CD4-positive, alpha-beta T cell treated with Interferon alpha-2 for 1 hour (primary cell): ENCODE measurements at places on chromosomes 4 and X.

DNA sequence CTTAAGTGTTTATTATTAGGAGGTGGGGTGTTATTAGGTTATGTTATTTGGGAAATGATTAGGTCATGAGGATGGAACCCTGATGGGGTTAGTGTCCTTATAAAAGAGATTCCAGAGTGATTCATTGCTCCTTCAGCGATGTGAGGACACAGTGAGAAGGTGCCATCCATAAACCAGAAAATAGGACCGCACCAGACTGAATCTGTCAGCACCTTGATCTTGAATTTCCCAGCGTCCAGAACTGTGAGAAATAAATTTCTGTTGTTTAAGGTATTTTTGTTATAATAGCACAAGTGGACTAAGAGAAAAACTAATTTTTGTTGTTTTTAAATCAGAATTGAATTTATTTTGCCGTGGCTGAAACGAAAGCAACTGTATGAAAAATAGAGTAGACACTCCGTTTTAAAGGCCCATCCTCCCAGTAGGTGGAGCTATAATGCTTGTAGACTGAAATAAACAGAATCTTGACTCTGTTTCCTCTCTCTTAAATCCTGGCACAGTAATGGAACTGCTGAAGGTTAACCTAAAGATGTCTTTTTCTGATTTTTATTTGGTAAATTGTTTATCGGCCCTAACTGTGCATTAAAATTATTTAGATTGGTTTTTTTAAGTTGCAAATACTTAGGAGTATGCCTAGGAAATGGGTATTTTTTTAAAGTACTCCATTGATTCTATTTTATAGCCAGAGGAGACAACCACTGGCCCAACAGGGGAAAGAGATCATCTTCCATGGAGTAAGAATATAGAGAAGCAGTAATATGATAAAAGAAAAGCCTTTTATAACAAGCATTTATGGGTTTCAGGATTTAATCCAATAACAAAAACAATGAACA is 133.2 kb upstream of the ADAMTS3 start:
- peak; percentile 50 for DNase-seq

DNA sequence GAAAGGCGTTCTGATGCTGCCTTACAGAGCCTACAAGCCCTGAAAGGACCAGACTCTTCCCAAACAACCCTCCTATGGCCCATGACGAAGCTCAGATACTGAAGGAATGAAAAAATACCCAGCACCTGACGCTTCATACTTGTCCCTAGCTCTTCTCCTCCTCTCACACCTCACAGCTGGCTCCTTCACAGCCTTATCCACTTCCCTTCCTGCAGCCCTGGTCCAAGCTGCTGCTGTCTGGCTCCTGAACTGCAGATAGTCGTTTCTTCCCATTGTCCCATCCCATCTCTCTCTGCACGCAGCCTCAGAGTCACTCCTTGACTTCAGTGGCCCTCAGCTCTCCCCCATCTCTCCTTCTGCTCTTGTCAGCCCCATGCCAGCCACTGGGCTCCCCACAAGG is 56.6 kb downstream of the FAM193A start:
- no peak for DNase-seq

DNA sequence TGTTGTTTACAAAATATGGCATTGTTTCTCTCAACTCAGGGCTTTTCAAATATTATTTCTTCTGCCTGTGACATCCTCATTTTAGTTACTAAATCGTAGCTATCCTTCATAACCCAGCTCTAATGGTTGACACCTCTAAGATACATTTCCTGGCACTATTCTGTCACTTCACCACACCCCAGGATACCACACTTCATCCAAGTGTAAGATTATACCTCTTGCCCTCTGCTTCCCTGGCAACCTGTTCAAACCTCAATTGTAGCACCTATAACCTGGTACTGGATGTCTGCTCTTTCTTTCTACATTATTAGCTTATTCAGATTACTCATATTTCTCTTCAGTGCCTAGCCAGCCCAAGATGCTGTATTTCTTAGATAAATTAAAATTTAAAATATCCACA is 175.7 kb upstream of the SPIN4 start:
- no peak for DNase-seq

DNA sequence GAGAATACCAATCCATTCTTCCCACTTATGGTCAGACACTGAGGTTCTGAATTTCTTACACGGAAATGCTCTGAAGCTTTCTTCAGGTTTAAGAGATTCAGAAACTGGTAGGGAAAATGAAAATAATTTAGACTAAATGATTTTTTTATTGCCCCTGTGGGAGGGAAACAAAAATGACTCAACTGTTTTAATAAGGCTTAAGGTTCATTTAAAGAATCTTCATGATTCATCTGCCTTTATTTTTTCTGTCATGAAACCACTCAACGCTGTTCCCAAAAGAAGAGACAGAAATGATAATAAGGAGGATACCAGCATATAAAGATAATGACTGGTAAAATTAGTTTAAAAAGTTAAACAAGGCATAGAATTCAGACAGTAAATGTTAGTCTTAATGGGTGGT is 39.3 kb upstream of the FAM47B start:
- DNase-seq: no peak

GRCh38 chr4:151403656-151404055 is 5.3 kb upstream of the FHIP1A start:
- no peak for DNase-seq

DNA sequence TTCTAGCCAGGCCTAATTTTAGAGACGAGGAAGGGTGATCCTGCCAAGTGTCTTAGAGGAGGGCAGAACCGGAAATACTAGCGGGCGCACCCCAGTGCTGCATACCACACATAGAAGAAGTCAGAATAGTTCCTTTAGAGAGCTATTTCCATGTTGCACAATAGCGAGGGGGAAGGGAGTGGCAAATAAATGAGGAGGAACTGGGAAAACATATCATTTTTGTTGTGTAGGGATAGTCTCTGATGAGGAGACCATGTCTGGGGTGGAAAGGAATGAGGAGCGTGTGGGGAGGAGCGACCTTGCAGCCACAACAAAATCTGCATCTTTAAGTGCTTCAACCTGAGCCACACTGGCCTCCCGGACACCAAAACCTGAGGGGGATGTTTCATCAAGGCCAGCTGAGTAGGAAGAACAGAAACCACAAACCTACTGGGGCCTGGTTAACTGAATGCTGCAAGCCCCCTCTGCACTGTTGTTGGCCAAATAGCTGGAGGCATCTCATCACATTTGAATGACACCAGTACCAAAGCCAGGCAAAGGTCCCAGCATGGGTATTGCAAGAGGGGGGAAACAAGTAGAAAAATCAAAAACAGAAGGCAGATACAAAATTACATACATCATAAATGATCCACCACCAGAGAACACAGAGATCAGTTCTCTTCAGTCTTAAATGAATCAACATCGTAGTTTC is 26.7 kb upstream of the C1QTNF7 start:
- DNase-seq: peak; percentile 35

DNA sequence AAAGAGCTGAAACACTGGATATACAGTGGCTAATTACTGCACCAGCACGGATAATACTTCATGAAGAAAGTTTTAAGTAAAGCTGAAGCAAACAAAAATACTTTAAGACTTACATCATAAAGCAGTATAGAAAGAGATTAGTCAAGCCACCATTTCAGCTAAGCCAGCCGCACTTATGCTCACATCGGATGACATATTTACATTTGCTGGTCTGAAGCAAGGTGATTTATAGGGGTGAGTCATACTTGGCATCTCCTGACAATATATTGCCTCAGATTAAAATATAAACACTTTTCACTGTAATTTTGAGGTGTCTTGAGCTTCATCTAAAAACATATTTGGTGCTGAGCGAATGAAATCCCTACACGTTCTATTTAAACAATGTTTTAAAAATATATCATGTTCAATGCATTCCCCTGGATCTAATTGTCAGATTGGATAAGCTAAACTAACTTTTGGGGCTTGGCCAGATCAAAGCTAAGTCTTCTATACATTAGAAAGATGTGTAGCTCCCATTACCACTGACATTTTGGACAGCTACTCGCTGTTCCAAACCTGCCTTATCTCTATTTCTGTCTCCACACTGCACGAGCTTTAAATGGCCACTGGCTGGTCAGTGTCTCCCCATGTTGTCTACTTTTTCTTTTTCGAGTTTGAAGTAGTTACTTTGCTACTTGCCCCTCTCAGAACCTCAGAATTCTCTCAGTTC is 103.2 kb downstream of the VCX2 start:
- DNase-seq: no peak

DNA sequence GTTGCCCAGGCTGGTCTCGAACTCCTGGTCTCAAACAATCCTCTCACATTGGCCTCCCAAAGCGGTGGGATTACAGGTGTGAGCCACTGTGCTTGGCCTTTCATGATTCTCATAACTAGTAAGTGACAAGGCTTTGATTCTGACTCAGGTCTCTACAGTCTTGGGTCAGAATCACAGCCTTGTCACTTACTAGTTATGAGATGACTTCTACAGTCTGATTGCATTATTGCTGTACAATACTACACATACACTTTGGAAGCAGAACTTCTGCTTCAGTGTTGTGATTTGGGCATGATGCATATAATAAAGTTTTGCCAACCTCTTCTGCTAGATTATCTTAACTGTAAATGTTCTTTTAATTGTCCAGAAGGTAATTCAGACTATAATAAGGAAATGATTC is 123.3 kb downstream of the KDM6A start:
- no peak for DNase-seq
